ENCODE measurements at places on chromosomes 1 and 21. TPM values are rescaled to one million over a fixed set of nuclear protein-coding genes. Genes with fewer than 3 reads are reported as not detected.

GRCh38 chr1:228356897-228357680 lies 49.5 kb downstream of the TRIM11 start:
- no peak for DNase-seq

- no peak for DNase-seq
These were observed 64.8 kb downstream of the DHRS3 start for GRCh38 chr1:12552951-12553921.

GRCh38 chr1:1021010-1021919 lies 1.3 kb downstream of the AGRN start:
- peak; percentile 73 for DNase-seq

GRCh38 chr1:234603221-234604204 lies 6.5 kb downstream of the IRF2BP2 start:
- DNase-seq, result no peak

Gene RNU1-1
- total RNA-seq, result 4,661 TPM

Gene TNFRSF8
- total RNA-seq, result 0.30 TPM
